Muscle of leg (tissue), 16 donors: ENCODE measurements at places on chromosomes 4 and X. TPM values are rescaled to one million over a fixed set of nuclear protein-coding genes. Genes with fewer than 3 reads are reported as not detected.

The BEX5 gene
- not detected for polyA plus RNA-seq

The REELD1 gene
- not detected for polyA plus RNA-seq

The MAOA gene
- polyA plus RNA-seq: 1.7 TPM

The SPP1 gene
- 58.4 TPM for polyA plus RNA-seq

The UBA6 gene
- 26.3 TPM for polyA plus RNA-seq

The RADX gene
- polyA plus RNA-seq: 2.2 TPM

The DUX4 gene
- polyA plus RNA-seq: not detected

The ZNF711 gene
- 20.5 TPM for polyA plus RNA-seq

- DNase-seq: no peak
Measured at GRCh38 chrX:48676893-48677270, 6.7 kb upstream of the WAS start.

DNA sequence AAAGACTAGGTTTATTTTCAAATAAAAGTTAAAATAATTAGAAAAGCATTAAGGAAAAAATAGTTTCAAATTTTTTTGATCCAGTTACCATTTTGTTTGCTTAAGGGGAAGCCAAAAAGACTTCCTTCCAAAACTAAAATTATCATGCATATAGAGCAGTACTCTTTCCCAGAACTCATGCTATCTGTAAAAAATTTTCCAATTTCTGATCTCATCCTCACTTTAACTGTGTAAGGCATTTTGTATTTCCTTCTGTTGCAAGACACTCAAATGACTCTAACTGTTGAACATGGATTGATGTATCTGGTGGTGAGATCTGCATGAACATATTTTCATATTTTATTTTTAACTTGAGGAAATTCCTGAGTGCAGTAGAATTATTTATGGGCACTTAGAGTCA, 150.1 kb downstream of the ADAM29 start:
- peak; percentile 47 for DNase-seq

GRCh38 chrX:31440546-31440945, 368.7 kb upstream of the FTHL17 start:
- no peak for DNase-seq

DNA sequence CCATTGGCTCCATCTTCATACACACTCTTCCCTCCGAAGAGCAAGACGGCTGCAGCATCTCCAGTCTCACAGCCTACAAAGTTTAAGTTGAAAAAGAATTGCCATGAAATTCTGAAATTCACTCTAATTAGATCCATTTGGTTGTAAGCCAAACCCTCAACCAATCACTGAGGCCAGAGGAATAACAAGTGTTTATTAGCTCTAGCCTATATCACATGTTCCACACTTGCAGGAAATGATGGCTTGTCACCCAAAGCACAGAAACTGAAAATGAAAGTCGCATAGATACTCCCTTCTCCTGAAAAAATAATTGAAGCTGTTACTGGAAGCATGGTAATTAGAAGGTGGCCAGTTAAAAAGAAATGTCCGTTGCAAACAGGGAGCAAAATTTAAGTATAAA, 1071.8 kb downstream of the CCSER1 start:
- DNase-seq: peak; percentile 4

DNA sequence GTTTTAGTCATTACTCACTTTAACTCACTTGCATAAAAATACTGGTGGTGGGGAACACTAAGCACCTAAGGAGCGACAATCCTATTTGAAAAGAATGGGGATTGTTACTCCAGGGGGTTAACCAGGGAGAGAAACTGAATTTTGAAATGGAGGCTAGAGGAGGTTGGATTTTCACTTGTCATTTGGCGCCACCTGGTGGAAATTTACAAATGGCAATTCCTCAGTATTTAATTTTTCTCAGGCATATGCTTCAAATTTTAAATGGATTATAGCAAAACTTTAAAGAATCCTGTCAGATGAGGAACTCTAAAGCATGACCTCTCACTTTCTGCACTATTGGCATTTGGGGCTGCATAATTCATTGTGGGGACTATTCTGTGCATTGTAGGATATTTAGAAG, 2.7 kb upstream of the GEMIN8 start:
- DNase-seq: peak; percentile 77

- no peak for DNase-seq
Measured at GRCh38 chrX:152450076-152450475, 1.0 kb downstream of the GABRA3 start.

GRCh38 chr4:139670775-139671174, 5.2 kb downstream of the MGST2 start:
- DNase-seq: no peak

GRCh38 chr4:128221586-128221985, 66.0 kb downstream of the PGRMC2 start:
- DNase-seq: no peak

GRCh38 chr4:108937066-108937465, 174.2 kb upstream of the ETNPPL start:
- no peak for DNase-seq

DNA sequence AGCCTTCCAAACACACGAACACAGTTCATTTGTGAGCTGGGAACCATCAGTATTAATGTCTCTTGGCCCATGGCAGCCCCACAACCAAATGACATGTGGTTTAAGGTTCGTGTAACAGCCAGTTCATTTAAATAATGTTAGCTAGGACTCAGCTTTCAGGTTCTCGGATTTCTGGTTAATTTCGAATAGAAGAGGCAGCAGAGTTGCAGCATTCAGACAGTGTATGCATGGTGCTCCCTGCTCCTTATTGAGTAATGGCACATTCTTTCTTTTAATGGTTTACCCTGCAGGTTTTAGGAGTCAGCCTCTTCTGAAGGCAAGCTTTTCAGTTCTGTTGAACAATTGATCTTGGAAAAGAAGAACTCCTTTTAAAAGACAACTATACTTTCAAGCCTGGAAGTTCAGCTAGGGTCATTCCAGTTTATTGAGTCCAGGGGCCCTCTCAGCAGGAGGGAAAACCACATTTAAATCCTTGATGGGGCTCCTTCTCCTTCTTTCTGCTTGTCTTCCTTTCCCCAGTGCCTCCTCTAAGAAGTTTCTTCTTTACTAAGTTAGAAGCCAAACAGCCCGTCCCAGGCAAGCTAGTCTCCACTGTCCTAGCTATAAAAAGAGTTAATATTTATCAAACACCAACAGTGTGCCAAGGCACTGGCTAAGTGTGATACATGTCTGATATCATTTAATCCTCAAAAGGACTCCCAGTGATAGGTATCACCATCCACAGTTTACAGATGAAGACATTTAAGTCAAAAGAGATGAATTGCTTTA, 5.0 kb upstream of the RNF175 start:
- no peak for DNase-seq

DNA sequence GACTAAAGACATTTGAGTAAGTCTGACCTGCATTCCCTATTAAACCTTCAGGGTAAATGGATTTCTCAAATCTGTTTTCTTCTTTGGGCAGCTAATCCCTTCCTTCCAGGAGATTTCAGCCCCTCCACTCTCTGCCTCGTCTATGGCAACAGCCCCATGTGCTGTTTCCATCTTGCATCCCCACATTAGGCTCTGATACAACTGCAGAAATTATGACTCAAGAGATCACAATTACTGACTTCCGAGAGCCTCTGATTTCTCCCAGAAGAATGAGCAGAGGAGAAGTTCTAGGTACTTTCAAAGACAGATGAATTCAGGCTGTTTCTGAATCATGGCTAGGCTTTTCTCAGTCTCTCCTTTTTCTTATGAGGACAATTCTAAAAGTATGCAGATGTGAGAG, 38.7 kb downstream of the RAI2 start:
- DNase-seq: no peak

GRCh38 chr4:176839656-176840055, 46.9 kb upstream of the VEGFC start:
- no peak for DNase-seq

- peak; percentile 85 for DNase-seq
Measured at GRCh38 chr4:56530269-56531148, 24.9 kb downstream of the ARL9 start.

GRCh38 chr4:30068234-30068633, 651.9 kb upstream of the PCDH7 start:
- DNase-seq: peak; percentile 4

- no peak for DNase-seq
Measured at GRCh38 chr4:89119836-89120235, 8.5 kb downstream of the TIGD2 start.

DNA sequence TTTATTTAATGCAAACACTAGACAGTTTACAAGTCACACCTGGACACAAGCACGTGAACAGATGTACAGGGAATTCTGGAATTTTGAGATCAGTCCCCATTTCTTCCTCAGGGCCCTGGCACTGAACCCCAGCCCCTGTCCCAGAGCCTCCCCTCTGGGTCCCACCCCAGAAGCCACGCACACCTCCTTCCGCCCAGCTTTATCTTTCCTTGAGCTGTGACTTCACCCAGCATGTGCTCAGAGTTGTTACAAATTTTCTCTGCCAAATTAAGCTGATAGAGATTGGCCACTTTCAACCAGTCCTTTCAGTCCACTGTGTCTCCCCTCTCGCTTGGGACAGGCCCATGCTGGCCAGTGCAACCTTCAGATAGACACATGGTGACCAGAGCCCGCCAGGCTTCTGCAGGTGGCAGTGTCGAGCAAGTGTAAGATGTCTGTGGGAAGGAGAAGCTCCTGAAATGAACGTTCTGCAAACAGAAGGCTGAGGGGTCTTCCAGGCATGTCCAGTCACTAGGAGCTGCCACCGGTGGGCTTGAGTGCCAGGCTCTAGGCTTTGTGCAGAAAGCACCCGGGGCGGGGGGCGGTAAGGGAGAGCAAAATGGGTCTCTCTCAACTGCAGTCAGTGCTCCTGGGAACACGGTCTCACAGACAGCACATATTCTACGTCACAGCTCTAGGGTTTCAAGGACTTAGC, 73.3 kb downstream of the MTMR1 start:
- DNase-seq: no peak

GRCh38 chr4:61922766-61923165, 722.6 kb downstream of the ADGRL3 start:
- DNase-seq: no peak

GRCh38 chrX:123731258-123731986, 1.4 kb downstream of the THOC2 start:
- peak; percentile 14 for DNase-seq

DNA sequence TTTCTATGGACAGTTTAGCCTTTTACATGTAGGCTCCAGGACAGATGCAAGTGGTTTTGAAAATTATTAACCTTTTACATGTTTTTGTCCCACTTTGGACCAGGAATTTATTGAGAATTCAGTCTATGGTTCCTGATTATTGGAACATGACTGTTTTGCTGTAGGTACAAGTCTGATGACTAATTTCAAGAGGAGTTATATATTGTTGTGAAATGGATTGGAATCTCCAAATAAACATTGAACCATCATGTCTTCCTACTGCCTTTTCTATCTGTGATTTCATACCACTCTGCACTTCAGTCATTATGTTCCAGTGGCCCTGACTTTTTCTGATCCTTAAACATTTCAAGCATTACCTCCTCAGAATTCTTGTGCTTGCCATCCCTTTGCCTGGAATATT, 35.9 kb downstream of the TBC1D19 start:
- no peak for DNase-seq

DNA sequence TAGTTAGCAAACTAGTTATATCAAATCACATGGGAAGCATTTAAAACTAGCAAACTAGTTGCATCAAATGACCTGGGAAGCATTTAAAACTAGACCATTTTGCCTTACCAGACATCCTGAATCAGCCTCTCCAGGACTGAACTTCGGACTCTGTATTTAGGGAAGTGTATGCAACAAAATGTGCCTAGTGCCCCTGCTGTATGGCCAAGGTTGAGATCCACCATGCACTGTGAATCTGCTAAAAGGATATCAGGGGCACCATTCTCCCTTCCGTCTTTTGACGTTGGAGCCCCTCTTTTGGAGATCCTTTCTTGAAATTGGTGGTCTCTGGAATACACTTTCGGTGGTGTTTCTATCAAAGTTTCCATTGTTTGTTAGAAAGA, 49.5 kb downstream of the CCNI start:
- DNase-seq: no peak

DNA sequence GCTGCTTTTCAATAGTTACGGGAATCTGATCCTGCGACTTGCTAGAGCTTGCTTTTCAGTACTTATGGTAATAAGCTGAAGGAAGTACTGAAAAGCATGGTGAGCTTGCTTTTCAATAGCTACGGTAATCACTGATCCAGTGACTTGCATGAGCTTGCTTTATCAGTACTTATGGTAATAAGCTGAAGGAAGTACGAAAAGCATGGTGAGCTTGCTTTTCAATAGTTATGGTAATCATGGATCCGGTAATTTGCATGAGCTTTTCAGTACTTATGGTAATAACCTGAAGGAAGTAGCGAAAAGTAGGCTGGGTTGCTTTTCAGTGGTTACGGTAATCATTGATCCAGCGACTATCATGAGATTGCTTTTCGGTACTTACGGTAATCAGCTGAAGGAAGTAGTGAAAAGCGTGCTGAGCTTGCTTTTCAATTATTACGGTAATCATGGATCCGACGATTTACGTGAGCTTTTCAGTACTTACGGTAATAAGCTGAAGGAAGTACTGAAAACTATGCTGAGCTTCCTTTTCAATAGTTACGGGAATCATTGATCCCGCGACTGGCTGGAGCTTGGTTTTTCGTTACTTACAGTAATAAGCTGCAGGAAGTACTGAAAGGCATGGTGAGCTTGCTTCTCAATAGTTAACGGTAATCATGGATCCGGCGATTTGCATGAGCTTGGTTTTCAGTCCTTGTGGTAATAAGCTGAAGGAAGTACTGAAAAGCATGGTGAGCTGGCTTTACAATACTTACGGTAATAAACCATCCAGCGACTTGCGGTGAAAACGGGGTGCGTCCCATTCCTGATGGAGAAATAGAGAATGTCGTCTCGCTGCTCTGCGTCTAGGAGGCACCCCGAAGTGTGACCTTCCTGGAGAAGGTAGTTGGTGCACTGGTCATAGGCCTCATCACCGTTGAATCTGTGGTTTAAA, 6.5 kb downstream of the CRLF2 start:
- DNase-seq: peak; percentile 93

GRCh38 chr4:146310319-146311021, 96.1 kb downstream of the REELD1 start:
- DNase-seq: no peak

- no peak for DNase-seq
Measured at GRCh38 chr4:70849291-70849690, 9.6 kb upstream of the GRSF1 start.

GRCh38 chr4:26302031-26302899, 18.5 kb upstream of the RBPJ start:
- peak; percentile 64 for DNase-seq

GRCh38 chr4:130705023-130705422, 1609.1 kb downstream of the C4orf33 start:
- DNase-seq: peak; percentile 15

GRCh38 chrX:63657821-63658220, 127.2 kb downstream of the ARHGEF9 start:
- peak; percentile 36 for DNase-seq

DNA sequence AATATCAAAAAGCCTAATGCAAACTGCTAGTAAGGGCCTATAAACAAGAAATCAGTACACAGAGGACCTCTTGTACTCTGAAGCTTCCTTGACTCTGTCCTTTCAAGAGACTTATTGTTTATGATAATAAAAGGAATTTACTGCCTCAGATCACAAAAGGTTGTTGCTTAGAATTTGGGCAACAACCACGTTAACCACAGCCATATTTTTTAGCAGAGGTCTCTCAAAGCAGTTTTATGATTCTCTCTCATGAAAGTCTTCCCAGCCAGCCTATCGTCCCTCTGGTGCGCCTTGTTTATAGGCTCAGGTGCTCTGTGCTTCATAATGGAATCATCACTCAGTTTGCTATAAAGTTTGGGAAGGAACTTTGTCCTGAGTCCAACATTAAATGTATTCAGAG, 270.6 kb downstream of the RCHY1 start:
- DNase-seq: no peak

GRCh38 chrX:103651151-103651773, 22.5 kb downstream of the TCEAL1 start:
- no peak for DNase-seq

- no peak for DNase-seq
Measured at GRCh38 chr4:164261831-164262230, 492.1 kb upstream of the SMIM31 start.

GRCh38 chr4:38785041-38785790, 2.4 kb upstream of the TLR10 start:
- no peak for DNase-seq
